Stimulated activated naive CD4-positive, alpha-beta T cell treated with Interleukin-2 at 50 U/mL for 16 hours (primary cell): ENCODE measurements at places on chromosomes 5 and 9.

GRCh38 chr9:125043148-125043547 lies 100.2 kb downstream of the SCAI start:
- no peak for DNase-seq

GRCh38 chr9:20684875-20685696 lies 1.0 kb downstream of the FOCAD start:
- DNase-seq = no peak

DNA sequence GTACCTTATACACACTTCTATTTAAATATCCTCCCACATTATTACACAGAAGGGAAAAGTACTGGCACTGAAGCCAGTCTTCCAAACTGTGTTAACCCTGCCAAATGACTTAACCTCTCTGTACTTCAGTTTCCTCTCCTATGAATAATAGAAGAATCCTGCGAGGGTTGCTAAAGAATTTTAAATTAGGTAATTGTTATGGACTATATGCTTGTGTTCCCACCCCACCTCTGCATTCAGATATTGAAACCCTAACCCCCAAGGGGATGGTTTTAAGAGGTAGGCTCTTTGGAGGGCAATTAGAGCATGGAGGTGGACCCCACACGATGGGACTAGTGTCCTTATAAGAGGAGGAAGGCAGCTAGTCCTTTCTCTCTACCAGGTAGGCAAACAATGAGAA lies 72.7 kb downstream of the TTLL11 start:
- no peak for DNase-seq

GRCh38 chr5:32083981-32084430 lies 90.1 kb downstream of the GOLPH3 start:
- no peak for DNase-seq

- DNase-seq = no peak
Observed at GRCh38 chr9:93286252-93287188, 102.6 kb downstream of the WNK2 start.

GRCh38 chr5:136192015-136192525 lies 892 bp downstream of the SMIM32 start:
- DNase-seq = no peak

DNA sequence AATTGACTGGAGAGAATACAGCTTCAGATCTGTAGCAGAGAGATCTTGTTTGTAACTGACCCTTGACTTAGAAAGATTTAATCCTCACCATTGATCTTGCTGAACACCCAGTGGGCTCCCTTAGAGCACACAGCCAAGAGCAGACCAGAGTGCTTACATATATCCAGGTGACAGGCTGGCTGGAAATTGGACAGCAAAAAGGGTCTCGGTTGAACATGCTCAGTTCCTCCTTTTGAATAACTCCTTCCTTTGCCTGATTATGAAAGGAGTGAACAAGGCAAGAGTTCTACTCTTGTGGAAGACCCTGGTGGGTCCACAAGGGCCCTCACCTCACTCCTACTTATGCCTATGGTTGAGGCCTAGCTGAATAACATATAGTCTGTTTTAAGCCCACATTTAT lies 134.2 kb upstream of the LHFPL2 start:
- no peak for DNase-seq

DNA sequence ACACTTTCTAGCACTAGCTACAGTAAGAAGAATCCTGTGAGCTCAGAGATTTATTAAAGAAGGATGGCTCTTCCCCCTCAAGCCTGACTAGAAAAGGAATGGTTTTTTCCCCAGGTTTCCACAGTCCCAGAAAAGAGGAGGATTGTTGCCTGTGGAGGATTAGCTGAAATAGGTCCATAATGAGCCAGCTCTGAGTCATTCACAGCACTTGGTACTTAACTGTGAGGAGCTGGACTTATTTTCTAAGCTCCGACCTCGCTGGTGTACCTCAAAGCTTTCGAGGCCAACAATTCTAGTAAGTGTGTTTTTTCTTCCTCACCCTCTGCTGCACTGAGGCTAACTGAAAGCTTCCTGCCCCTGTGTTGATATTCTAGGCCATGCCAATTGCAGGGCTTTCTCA lies 222.5 kb upstream of the IL12B start:
- DNase-seq = no peak

GRCh38 chr9:121302341-121302740 lies 34.4 kb downstream of the GSN start:
- DNase-seq = no peak

DNA sequence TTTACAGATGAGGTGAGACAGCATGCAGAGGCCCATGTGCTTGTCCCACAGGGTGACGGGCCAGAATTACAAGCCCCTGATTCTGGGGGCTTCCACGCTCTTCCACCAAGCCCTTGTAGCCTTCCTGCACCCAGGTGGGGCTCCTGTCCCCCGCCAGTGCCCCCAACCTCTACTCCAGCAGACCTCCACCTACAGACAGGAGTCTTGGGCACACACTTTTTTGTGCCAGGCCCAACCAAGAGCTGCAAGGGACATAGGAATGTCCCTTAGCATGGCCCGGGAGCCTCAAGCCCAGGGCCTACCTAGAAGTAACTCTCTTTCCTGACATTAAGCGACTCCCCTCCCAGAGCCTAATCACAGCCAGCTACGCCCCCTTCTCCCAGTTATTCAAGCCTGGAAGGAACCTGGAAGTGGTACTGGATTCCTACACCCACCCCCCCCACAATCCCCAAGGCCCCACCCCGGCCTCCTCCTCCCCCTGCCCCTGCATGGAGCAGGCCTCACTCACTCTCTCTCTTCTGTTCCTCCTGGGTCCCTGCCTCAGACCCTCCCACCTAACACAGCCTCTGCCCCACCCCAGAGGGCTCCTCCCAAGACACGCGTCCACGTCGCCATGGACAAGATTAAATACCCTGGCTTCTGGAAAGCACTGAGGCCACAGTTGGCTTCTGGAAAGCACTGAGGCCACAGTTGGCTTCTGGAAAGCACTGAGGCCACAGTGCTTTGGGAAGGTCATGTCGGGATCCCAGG lies 30.5 kb downstream of the ADAMTS2 start:
- DNase-seq = no peak

DNA sequence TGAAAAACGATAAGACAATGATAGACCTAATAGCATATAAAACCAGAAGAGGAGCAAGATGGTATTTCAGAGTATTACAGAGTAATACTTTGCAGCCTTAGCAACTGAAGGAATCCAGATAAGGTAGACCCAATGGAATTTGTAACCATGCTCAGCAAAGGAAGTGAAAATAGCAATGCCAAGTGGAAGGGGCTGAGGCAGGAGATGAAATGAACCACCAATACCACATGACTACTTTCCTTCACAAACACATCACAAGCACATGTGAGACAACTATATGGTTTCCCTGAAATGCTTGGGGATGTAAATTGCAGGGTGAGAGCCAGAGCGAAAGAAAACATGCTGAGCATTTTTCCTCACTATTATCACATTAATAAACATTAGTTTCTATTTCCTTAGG lies 79.8 kb upstream of the MELK start:
- DNase-seq = no peak

GRCh38 chr9:95626885-95627558 lies 110.3 kb upstream of the PTCH1 start:
- peak; percentile 23 for DNase-seq

GRCh38 chr5:176818391-176819098 lies 8.2 kb downstream of the UNC5A start:
- DNase-seq = peak; percentile 9

DNA sequence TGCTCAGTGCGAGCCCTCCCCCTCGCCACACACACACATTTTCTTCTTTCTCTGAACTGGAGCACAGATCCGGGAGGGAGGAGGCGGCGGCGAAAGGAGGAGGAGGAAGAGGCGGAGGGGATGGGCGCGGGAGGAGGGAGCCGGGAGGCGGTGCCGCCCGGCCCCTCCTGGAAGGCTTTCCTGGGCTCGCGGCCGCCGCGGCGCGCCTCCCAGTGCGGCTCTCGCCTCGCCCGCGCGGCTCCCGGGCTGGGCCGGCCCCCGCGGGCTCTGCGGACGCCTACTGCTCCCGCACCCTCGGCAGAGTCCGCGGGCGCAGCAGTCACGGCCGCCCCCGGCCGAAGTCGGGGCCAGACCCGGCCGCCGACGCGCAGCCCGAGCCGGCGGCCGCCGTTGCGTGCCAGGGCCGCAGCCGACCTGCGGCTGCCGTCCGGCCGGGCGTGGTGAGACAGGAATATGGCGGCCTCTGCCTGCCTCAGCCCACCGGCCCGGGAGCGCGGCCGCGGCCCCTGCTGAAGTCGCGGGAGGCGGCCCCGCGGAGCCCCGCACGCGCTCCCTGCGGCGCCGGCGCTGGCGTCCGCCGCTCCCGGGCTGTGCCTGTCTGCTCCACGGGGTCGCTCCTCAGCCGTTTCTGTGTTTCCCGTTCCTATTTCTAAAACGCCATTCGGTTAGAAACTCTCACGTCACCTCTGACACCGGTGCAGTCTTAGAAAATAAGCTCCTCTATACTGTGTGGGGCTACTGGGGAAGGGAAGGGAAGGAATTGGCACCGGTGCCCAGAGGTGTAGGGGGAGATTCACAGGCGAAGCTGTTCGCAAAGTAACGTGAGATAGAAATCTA lies 500 bp upstream of the GNAQ start:
- peak; percentile 68 for DNase-seq

- peak; percentile 6 for DNase-seq
Observed at GRCh38 chr5:133612249-133612860, at the start of gene FSTL4. Gene FSTL4 (minus strand): TSS chr5:133612541.

GRCh38 chr5:126355940-126356339 lies 67.3 kb upstream of the GRAMD2B start:
- DNase-seq = no peak

DNA sequence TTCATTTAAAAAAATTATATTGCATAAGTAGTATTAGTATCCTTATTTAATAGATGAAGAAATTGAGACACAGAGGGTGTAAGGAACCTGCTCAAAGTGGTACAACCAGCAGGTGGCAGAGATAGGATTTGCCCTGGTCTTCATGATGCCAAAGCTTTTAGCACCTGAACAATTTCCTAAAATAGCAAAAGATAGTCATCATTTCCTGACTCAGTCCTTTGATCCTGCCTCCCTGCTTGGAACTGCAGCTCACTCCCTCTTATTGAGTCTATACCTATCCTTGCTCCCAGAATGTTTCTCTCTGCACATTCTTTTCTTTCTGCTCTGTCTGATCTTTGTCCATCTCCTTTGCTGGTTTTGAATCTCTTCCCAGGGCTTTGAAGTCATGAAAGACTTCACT lies 155.8 kb downstream of the FRMD3 start:
- DNase-seq = no peak

DNA sequence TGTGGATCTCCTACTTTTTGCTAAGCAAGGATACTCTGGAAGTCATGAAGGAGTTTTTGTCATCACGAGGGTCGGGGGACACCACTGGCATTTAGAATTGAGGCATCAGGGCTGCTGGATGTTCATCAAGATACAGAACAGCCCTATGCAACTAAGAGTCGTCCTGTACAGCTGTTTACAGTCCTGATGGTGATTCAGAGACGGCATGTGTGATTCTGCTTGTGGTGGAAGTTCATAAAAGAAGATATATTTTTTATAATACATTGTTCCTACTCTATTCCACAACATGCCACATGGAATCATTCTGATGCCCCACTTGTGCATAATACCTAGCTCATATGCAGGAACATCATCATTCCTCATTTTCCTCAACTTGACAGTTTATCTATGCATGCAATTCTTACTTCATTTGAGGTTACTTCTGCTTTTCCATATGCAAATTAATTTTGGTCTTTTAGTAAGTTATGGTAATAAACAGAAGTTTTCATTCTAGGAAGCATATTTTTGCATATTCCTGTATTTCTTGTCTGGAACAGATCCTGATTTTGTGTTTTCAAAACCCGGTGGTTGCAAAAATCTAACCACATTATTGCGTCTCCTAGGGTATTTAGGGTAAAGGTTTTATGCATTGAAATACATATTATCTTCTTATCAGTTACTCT lies 155.2 kb downstream of the ARHGEF28 start:
- no peak for DNase-seq

- DNase-seq = no peak
Observed at GRCh38 chr5:159310511-159310910, 19.8 kb downstream of the IL12B start.

DNA sequence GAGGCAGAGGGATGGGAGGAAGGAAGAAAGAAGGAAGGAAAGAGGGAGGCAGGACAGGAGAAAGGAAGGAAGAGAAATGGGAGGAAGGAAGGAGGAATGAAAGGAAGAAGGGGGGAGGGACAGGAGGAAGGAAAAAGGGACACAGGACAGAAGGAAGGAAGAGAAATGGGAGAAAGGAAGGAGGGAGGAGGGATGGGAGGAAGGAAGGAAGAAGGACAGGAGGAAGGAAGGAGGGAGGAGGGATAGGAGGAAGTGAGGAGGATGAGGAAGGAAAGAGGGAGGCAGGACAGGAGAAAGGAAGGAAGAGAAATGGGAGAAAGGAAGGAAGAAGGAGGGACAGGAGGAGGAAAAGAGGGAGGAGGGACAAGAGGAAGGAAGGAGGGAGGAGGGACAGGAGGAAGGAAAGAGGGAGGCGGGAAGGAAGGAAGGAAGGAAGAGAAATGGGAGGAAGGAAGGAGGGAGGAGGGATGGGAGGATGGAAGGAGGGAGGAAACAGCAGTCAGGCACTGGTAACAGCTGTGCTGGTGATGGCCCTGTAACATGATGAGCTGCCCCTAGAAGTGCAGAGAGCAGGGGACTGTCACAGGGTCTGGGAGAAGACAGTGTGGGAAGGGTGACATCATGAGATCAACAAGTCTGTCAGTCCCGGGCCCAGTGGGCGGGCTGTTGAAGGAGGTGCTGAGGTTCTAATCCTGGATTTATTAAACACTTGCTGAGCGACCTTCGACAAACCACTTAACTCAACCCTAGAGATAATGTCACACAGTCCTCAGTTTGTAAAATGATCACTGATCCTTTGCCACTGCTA lies 10.7 kb upstream of the IRX1 start:
- no peak for DNase-seq

- no peak for DNase-seq
Observed at GRCh38 chr5:107776922-107777740, 106.4 kb upstream of the EFNA5 start.

DNA sequence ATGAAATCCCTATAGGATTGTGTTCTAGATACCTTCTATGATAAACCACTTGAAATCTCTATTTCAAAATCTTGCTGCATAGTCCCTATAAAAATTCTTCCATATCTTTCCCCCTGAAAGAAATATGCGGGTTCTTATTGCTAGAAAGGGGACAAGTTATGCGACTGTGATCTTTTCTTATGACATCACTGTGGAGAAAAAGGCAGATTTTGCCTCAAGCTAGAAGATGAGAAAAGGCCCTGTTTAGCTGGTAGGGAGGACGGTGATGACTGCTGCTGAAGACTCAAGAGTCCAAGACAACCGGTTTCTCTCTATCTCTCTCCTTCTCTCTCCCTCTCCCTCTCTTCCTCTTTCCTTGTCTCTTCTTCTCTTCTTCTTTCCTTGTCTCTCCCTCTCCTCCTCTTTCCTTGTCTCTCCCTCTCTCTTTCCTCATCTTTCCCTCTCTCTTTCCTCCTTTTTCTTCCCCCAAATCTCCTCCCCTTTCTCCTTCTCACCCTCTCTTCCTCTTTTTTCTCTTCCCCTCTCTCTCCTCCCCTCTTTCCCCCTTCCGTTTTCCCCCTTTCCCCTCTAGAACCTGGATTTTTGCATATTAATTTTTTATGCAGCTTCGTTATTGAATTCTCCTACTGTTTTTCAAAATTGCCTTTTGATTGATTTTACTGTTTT lies 5.3 kb downstream of the OR2S2 start:
- DNase-seq = no peak
